ENCODE measurements at places on chromosomes 4 and X.

DNA sequence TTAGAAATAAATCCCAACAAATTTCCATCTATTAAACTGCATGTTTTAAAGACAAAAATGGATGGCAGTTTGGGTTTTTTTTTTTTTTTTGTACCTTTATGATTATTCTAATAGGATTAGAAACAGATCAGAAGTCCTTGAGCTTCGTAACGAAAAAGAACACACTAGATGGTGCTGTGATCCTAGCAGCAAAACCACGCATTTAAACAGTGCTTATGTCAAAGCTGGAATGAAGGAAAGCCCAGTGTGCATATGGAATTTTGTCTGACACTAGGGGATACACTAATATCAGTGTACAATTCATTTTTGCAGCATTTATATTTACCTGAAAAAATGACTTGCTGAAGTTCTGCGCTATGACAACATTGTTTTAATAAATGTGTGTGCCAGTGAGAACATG, 229.1 kb downstream of the VEGFC start:
- DNase-seq, result no peak

- no peak for DNase-seq
These were observed 240.6 kb upstream of the NOCT start for GRCh38 chr4:138774940-138775339.

DNA sequence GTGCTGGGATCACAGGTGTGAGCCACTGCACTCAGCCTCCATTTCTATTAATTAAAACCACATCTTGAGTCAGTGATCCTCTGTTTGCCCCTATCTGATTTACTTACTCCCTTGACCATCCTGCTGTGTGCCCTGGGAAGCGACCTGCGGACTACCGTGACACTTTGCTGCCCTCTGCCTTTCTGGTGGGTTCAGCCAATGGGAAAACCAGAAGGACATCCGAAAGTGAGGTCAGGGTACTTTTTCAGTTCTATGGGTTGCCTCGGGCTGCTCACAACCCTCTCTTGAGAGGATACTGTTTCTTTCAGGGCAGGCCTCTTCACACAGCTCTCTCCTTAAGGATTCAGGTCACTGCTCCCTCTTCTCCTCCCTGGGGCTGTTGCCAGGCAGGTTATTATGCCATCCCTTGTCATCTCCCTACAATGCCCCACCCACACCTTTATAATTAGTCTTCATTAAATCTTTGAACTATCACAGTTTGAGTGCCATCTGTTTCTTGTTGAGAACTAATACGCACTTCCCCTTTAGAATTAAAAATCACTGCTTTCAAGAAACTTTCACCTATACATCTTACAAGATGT, 21.4 kb downstream of the PLAC8 start:
- no peak for DNase-seq

DNA sequence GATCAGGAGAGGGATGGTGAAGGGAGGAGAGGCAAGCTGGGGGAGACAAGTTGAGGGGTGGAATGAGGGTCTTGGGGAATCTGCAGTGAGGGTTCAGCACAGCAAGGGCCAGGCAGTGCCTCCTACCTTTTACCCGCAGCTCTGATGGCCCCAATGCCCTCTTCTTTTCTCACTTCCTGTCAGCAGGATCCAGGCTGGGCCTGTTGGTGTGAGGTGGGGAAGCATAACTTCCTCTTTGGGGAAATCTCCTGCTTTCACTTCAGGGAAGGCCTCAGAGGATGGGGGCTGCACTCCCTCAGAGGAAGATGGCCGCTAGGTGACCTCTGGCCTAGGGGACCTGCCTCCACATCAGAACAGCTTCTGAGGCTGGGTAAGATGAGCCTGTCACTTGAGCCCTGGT, 36.5 kb downstream of the EFNB1 start:
- DNase-seq, result no peak

DNA sequence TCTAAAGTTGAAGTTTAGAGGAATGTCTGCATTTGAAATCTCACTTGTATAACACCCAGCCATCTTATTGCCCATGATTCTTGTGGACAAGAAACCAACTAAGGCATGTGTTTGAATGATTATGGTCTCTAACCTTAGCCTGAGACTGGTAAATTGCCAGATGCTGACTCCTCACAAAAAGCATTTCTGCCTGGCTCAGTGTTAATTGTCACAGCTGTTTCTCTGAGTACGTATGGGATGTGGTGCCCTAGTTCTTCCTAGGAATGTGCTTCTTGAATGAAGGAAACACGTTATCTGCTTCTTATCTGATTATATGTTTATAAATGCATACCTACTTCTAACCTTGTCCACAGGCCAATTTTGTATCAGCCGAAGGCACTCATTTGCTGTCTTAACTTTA, 63.1 kb upstream of the NDP start:
- DNase-seq, result no peak

- DNase-seq, result no peak
These were observed 66.4 kb upstream of the HHIP start for GRCh38 chr4:144579411-144580030.

GRCh38 chrX:152822383-152823086, 8.0 kb downstream of the CETN2 start:
- DNase-seq, result no peak

- DNase-seq, result no peak
These were observed 51.7 kb downstream of the HAND2 start for GRCh38 chr4:173478201-173478912.

GRCh38 chr4:109745830-109746229, 16.0 kb upstream of the PLA2G12A start:
- DNase-seq, result no peak

- DNase-seq, result no peak
These were observed 64.0 kb downstream of the AASDH start for GRCh38 chr4:56323327-56323726.

DNA sequence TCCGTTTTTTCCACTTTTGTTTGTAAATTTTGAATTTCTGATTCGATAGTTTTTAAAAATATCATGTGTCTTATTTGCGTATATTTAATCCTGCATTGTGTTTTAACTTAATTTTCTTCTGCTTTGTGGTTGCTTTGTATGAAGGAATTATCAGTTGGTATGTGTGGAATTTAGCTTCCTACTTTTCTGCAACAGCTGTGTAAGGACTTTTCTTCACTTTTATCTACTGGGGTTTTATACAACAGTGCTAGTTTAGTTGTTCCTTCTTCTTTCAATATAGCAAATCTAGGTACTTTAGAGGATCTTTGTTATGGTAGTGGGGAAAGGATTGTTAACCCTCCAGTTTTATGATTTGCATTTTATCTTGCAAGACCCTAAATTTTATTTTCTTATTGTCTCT, 410.3 kb downstream of the CCSER1 start:
- no peak for DNase-seq

DNA sequence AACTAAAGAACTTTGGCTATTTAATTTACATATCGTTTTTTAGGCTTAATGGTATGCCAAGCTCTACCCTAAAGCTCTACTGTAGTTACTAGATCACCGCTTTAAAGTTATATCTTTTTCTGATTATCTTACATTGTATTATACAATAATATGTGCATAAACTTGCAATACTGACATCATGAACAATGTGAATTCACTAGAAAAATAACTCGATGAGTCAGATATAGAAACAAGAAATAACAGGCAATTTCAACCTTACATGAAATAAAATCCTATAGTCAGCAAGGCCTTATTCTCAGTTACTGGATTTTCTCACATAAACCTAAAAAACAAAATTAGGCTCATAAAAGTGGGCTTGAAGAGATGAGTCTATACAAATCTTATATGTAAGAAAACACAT, 32.5 kb downstream of the PDGFC start:
- DNase-seq, result no peak

DNA sequence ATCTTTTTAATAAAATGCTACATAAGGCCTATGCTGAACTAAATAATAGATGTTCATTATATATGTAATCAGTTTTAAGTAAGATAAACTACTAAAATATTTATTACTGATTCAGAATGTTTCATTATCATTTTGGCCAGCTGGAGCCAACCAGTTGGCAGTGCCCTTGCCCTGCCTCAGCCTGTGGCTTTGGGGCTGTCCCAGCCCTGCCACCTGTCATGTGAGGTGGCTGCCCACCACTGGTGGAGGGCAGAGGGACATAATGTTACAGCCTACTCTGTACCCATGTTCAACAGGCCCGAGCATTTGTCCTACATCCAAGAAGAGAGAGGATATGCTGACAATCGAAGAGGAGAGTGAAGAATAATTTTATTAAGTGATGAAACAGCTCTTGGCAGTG, 422.2 kb downstream of the SPIN4 start:
- no peak for DNase-seq

- DNase-seq, result no peak
These were observed 584.4 kb downstream of the KLHL4 start for GRCh38 chrX:88101968-88102367.

DNA sequence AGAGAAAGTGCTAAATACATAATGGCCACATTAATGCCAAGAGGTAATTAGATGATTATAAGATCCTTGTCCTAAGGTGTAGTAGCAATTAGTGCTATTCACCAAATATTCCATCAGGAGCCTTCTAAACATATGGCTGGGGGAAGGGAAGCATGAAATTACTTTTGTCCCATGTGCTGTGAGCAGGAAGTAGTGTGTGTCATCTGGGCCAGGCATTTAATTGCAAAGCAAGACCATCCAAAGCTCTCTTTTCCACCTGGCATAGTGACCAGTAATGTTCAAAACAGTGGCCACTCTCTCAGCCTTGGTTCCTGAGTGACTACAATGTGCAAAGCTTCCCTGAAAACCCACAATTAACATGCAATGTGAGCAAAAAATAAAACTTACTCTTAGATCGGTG, 144.2 kb upstream of the FAM241A start:
- DNase-seq, result no peak

DNA sequence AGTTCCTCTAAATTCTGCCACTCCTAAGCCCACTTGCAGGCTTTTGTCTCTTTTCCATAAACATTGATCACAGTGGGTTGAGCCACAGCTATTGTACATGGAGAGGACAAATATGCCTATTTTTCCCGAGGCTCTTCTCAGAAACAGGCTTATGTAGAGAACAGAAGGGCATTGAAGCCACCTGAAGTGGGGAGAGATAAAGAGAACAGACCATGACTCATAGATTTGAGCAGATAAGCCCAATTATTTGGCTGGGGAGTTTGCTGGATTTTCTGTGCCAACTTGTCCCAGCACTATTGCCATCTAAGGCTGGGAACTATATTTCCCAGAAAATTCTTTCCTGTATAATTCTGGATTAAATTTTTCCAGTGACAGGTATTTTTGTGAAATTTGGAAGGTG, 446.1 kb upstream of the RPS6KA3 start:
- no peak for DNase-seq

Data from stimulated activated CD4-positive, alpha-beta T cell treated with anti-CD3 and anti-CD28 coated beads, TNF-alpha, amount 100 ng/mL, for 4 hours (primary cell).